ENCODE measurements at places on chromosomes 12 and 14.

- no peak for DNase-seq
These were observed 16.2 kb upstream of the PIP4K2C start for GRCh38 chr12:57574795-57575194.

GRCh38 chr12:126915309-126915708 lies 1351.7 kb upstream of the TMEM132C start:
- DNase-seq, result no peak

DNA sequence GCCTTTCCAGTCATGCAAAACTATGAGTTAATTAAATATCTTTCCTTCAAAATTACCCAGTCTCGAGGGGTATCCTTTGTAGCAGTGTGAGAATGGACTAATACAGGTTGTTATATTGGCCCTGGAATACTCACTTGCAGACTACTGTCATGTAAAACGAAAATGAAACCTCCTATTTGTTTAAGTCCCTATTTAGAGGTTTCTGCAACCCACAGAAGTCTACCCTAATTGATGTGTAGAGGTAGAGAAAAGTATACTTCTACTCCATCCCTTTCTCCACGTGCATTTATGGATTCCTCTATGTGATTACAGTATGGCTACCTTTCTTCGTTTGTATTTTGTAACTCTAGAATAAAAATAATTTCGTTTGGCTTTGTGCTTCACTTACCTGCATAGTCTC lies 371.1 kb downstream of the FSCB start:
- no peak for DNase-seq

- DNase-seq, result no peak
These were observed 10.4 kb upstream of the RND1 start for GRCh38 chr12:48875944-48876515.

GRCh38 chr12:1984759-1985158 lies 19.5 kb downstream of the DCP1B start:
- DNase-seq, result no peak

GRCh38 chr14:105902131-105902898 lies 375.9 kb downstream of the TMEM121 start:
- DNase-seq, result no peak

Data from GM04503 (cell line).